ENCODE measurements at places on chromosomes 1 and 21.
A peak's percentile ranks its signal among the peaks of the same experiment; 100 is the strongest.

DNA sequence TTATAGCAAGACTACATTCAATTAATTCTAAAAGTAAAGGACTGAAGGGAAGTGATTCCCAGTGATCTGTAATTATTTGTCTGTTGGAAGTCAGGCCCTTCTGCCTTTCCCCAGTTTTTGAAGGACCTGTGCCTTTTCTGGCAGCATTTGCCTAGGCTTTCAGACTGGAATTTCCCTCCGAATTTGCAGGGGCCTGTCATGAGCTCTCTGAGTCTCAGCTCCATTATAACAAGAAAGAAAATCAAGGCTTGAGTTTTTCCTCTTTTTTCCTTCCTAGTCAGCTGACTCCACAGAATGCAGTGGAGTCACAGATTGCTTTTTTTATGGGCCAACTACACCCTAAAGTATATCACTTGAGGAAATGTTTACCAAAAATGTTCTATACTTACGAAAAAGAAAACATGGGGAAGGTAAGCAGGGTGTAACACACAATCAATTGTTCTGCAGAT lies 1.1 kb downstream of the NR5A2 start:
- DNase-seq = no peak

DNA sequence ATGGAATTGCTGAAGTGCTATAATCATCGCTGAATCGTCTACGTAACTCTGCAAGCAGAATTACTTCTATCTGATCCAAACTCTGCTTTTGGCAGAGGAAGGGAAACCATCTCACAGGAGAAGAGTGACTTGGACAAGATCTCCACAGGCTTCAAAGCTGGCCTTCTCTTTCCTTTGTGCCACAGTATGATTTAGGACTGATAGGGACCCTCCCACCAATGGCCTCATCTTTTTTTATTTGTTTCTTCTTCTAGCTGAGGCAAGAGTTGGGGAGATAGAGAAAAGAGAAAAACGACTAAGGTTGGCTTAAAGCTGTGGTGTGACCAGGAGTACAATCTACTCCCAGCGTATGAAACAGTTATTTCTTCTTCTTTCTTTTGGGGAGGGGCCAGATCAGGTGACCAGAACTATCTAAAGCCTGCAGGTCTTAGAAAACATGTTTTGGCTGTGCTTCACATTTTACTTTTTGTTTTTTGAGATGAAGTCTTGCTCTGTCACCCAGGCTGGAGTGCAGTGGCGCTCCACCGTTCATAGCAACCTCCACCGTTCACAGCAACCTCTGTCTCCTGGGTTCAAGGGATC lies 35.0 kb downstream of the ZNF496 start:
- DNase-seq = no peak

DNA sequence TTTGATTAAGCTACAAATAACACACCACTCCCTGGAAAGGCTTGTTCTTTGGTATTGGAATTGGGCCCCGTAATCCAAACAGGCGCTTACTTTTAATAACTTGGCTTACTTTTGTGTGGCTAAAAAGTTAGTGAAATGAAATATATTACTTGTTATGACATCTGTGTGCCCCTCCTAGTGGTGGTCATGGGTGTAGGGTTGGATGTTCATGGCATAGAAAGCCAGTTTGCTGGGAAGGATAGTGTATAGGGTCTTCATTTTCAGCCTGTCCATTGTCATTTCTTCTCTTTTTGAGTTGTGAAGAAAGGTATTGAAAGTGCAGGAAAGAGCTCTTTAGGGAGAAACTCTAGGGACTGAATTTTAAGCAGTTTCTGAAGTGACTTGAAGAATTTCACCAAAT lies 5.9 kb downstream of the CDC14A start:
- DNase-seq = no peak

DNA sequence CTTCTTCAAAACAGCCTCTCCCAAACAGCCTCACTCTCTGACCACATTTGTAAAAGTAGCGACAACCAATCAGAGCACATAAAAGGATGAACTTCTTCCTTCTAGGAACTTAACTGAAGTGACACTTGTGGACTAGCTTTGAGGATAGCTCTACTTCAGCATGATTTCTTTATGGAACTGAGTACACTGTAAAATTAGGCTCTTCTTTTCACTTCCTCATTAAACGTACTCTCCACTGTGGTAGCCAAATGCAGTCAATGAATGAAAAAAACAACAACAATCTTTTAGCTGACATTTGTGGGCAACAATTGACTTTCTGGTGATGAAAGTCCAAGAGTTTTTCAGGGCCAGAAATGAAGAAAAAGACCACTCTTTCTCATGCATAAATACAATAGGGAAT lies 9.6 kb downstream of the LRRC53 start:
- no peak for DNase-seq

- no peak for DNase-seq
These were observed 8.4 kb downstream of the AGTRAP start for GRCh38 chr1:11744287-11744686.

DNA sequence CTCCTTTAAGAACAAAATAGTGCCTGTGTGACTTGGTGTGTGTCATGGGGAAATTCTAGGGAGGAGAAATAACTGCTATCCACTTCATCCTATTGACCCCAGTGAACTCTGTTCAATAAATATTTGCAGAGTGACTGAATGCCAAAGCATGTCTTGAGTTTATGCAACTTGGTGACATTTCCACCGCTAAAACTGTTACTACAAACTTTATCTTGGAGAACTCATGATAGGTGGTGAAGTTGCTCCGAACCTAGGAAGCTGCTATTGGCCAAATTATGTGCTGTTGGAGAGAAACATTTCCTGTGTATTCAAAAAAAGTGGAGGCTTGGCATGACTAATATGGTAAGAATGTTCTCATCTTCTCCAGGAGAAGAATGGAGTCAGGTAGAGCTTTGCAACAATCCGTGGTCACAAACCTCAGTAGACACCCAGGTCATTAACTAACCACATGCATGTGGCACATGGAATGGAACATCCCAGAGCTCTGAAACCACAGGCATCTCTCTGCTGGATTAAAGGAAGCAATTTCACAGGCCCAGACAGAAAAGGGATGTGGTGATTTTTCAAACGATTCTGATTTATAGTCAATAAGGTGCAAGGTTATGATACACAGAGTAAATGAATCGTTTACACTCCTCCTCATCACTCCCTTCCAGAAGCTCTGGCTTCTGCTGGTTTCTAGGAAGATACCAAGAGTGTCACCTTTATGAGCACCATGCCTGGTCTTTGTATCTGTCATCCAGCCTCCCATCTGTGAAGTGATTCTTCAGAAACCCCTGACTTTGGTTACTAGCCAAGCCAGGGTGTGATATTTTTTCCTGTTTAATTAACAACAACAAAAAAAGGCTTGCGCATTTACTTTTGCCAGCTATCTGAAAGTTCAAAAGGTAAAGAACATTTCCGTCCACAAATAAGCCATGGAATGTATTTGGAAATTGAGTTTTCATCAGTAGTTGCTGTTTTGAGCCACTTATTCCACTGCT lies 361.1 kb downstream of the TGFB2 start:
- no peak for DNase-seq

DNA sequence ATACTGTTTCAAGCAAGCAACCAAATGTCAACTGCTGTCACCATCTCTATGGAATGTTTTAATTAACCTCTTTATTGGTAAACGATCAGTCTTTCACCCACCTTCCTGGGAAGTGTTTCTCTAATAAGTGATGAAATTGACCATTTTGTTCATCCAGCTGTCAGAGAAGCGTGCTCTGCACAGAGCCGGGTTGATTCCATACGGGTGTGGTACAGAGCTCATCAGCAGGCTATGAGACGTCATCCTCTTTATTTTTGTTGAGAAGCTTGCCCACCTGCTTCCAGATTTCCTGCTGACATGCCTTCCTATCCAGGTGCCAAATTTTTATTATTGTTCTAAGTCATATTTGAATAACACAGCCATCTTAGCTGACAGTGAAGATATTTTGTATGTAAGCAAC lies 482.5 kb downstream of the RWDD3 start:
- DNase-seq = no peak

DNA sequence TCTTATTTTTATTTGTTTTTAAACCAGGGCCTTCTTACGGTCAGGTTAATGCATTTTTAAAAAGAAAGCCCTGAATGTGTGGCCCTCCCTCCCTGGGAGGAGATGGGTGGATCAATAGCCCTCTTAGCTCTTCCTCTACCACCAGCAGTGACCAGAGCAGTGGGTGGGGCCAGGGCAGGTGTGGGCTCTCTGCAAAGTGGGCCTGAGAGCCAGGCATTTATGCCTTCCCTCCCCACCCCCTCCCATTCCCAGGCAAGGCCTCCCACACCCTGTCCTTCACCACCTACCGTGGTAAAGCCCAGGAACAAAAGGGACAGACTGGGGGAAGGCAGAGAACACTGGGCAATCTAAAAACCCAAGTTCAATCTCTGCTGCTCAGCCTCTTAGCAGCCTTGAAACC lies 63.9 kb downstream of the SSBP3 start:
- no peak for DNase-seq

DNA sequence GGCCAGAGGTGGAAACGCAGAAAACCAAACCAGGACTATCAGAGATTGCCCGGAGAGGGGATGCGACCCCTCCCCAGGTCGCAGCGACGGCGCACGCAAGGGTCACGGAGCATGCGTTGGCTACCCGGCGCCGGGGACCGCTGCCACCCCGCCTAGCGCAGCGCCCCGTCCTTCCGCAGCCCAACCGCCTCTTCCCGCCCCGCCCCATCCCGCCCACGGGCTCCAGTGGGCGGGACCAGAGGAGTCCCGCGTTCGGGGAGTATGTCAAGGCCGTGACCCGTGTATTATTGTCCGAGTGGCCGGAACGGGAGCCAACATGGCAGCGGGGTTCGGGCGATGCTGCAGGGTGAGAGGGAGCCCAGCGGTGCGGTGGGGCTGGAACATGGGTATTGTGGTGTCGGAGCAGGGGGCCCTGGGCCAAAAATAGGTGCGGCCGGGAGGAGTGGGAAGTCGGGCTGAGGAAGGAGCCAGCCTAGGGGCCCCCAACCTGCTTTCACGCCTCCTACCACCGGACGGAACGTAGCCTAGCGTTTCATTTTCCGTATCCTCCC lies at the start of gene ACADM:
Gene ACADM (plus strand): TSS at position 238 of the 551 bp plus-strand sequence. CDS start 79 bp downstream, at position 317.
- DNase-seq = peak; percentile 94

- DNase-seq = peak; percentile 28
These were observed 300.3 kb downstream of the DSCAM start for GRCh38 chr21:40546647-40547046.

GRCh38 chr1:61132176-61132638 lies 49.8 kb downstream of the NFIA start:
- DNase-seq = no peak

- no peak for DNase-seq
These were observed 568.9 kb upstream of the ADGRL4 start for GRCh38 chr1:79575424-79575823.

- DNase-seq = no peak
These were observed 3.5 kb downstream of the SH3BGRL3 start for GRCh38 chr1:26283279-26283853.

DNA sequence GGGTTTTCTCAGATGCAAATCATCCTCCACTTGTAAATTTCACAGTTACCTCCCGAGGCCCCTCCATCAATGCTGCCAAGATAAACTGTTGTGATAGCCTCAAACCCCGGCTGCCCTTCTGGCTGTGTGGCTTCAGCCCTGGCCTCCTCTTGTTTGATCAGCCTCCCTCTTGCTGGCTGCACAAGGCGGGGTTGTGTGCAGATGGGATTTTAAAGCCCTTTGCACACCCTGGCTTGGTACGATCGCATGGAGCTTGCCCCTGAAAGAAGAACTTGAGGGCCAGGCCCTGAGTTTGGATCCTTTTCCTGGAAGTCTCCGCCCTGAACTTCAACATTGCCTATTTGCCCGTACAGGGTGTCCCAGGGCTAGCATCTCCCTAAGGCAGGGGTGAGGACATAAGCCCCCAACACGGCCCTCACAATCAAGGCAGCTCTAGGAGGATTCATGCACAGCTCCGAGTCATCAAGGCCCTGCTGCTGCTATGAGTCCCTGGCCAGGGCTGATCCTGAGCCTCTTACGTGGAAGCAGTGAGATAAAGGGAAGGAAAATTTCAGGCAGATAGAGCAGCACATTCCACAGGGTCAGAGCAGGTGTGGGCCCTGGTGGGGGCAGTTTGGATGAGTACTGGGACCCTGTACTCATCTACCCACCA lies 181.2 kb upstream of the VAMP3 start:
- no peak for DNase-seq

DNA sequence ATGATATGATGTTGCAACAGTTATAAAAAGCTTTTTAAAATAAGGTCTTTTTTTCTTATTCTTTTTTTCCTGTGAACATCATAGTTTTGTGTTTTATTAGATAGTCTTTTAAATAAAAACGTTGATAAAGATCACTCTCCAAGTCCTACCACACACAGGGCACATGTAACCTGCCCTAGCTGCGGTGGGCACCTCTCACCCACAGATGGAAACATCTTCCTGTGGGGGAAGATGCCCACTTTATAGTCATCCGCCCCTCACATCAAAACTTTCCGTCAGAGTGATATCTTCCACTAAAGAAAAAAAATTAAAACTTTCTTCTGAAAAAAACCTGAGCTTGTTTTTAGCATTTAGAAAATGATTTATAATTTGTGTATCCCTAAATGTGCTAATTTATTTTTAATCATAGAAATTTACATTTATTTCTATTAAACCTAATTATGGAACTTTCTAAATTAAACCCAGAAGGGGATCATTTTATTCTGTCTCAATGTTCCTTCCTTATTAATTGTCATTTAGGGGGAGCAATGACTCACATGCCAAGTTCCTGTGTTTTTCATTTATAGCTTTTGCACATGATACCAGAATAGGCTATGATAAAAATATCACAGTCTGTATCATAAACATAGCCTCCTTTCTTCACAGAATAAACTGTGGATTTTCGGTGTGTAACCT lies 24.7 kb downstream of the TNFRSF9 start:
- no peak for DNase-seq

DNA sequence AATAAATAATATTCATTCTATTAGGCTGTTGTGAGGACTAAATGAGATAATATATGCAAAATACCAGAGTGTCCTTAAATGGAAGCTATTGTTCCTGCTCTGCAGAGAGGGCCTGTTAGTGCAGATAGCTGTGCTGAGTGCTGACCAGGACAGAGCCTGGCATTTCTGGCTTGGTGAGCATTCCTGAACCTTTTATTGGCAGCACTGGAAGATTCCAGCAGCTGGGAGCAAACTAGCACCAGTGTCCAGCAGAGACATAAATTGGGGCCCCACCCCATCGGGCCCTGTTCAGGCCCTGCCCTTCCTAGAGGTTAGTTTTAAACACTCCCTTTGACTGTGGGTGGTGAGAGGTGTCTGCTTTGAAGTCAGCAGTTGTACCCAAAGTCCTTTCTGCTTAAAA lies 85.9 kb upstream of the GADD45A start:
- no peak for DNase-seq

GRCh38 chr1:160169553-160170399 lies 18.4 kb downstream of the ATP1A4 start:
- no peak for DNase-seq

GRCh38 chr1:172980456-172980855 lies 70.3 kb downstream of the TNFSF18 start:
- DNase-seq = no peak

- no peak for DNase-seq
These were observed 206.8 kb upstream of the ESRRG start for GRCh38 chr1:216929870-216930582.

DNA sequence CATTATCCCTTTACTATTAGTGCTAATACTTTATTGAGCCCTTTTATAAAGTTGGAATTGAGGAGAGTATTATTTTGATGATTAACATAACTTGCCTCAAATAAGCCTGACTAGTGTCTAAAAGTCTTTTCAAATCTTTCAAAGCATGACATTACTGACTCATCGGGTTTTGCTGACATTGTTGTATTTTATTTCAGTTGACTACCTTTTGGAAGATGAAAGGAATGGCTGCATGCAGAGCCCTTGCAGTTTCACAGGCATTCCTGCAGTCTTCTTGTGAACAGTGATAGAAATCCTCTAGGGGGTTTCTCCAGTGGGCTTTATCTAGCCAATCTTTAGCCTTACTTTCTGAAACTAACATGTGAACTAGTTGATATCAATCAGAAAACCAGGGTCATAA lies 43.0 kb upstream of the TMEM61 start:
- DNase-seq = no peak

- DNase-seq = no peak
These were observed 113.9 kb downstream of the ATP5PO start for GRCh38 chr21:33801424-33802405.
